ENCODE measurements at places on chromosomes 2 and 18.

GRCh38 chr2:28454016-28454930 lies 41.6 kb upstream of the PLB1 start:
- DNase-seq, result peak; percentile 46

- no peak for DNase-seq
These were observed 608.8 kb downstream of the LRP1B start for GRCh38 chr2:141522048-141522447.

DNA sequence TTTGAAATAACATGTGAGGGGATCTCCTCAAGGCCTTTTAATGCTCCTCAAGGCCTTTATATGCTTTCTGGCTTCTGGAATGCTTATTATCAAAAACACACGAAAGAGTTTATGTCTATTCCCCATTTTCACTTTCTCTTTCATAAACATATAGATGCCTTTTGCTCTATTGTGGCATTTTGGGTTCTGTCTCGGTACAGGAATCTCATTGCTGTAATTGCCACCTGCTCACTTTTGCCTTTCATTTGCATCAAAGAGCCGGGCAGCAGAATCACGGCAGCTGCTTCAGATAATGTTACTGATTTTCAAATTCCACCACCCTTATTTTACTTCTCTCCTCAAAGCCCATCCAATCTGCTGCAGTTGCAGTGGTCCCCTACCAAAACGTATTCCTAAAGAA lies 54.8 kb upstream of the LPIN2 start:
- no peak for DNase-seq

GRCh38 chr2:228197504-228197903 lies 16.0 kb upstream of the SPHKAP start:
- no peak for DNase-seq

DNA sequence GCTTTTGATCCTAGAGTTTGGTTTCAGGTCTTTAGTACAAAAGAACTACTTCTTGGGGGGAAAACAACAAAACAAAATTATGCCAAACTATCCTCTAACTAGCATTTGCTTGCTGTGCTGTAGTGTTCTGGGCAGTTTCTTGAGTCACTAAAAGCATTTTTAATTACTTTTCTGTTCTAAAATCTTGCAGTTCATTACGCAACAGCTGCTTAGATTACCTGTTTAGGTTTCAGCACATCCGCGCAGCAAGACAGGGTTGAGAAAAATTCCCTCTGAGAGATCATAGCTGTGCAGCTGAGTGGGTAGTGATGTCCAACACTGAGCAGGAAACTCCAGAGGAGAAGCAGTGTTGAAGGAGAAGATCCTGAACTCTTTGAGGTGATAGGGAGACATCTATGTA lies 9.0 kb downstream of the DAW1 start:
- no peak for DNase-seq

DNA sequence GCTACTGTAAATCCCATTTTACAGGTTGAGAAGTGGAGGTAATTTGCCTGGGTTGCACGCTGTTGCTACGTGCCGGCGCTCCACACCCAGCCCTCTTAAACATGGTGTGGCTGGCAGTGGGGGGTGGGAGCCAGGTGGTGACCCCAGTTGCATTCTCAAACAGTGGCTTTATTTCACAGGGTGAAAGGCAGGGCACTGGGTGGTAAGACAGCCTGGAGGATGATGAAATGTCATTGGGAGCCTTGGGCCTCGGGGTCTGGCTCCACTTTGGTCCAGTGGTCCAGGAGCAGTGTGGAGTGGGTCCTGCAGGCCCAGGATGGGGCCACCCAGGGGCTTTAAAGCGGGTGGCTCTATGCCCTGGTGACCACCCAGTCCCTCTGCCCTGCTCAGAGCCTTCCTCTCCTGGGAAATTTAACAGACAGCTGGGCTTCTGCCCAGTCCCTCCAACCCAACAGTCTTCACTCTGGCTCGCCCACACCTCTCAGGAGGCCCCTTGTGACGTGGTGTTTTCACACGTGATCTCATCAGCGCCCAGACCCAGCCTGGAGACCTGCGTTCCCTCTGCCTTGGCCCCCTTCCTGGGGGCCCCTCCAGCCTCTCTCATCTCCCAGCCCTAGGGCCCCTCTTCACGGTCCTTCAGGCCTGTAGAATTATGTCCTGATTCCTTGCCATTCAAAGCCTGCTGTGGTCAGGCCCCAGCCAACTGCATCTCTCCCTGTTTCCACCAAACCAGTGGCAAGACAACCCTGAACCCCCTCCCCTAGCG lies 92.5 kb downstream of the INHBB start:
- DNase-seq, result no peak

Measured in fibroblast of skin of right biceps (primary cell).